ENCODE measurements at places on chromosomes 5 and 9.

GRCh38 chr9:87102126-87102525, 154.8 kb upstream of the GAS1 start:
- DNase-seq: no peak

DNA sequence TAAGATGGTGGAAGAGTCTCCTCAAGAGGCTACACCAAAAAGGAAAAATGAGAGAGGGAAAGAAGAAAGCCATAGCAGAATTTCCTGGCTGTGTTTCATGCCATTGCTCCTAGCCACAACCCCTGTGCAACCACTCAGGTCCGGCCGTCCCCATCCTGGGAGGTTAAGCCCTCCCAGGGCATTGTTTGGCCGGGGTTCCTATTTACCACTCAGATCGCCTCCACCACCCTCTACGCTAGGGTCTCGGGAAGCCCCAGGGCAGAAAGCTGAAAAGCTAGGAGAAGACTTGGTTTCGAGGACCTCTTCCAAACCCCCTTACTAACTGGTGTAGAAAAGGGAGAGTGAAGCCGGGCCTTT, 715 bp downstream of the RC3H2 start:
- DNase-seq: peak; percentile 70

- DNase-seq: no peak
These were observed 161.0 kb downstream of the ISL1 start for GRCh38 chr5:51544031-51544785.

GRCh38 chr9:74443036-74443750, 53.9 kb upstream of the RORB start:
- DNase-seq: no peak

DNA sequence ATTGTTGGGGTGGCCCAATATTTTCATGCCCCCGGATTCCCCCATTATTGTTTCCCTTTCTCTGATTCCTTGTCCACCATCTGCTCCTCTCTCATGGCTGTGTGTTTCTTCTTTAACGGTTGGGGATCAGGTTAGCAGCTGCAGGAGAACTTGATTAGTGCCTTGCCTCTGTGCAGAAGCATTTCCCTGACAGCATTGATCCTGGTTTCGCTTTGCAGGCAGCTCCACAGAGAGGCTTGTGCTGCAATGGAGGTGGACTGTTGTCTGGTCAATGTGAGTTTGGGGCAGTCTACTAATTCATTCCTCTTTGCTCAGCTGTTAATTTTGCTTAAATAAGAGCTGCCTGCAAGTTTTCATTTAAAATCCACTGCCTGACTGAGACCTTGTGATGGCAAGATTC, 32.5 kb upstream of the SSBP2 start:
- no peak for DNase-seq

- DNase-seq: no peak
These were observed 226.2 kb upstream of the SMC2 start for GRCh38 chr9:103867886-103868285.

GRCh38 chr5:145548097-145548496, 287.0 kb downstream of the PRELID2 start:
- DNase-seq: no peak

DNA sequence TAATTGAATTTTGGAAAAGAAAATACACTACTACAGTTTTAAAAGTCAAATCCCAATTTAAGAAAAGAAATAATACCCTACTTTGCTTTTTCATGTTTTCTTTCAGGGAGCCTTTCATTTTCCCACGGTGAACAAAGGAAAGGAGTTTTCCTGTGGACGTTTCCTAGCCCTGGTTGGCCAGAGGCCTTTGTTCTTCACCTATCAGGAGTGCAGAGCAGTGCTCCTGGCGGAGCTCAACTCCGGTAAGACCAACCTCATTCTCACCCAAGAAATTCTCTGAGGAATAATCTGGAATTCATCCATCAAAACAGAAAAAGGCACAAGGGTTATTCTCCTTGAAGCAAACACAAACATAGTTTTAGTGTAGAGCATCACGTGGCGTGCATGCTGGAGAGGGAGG, 248.9 kb downstream of the ADGRV1 start:
- DNase-seq: no peak

All from hematopoietic multipotent progenitor cell treated with erythropoietin and hydrocortisone succinate and interleukin-3 and kit ligand, for 4 days (in vitro differentiated cells).